ENCODE measurements at places on chromosomes 2 and 18.

DNA sequence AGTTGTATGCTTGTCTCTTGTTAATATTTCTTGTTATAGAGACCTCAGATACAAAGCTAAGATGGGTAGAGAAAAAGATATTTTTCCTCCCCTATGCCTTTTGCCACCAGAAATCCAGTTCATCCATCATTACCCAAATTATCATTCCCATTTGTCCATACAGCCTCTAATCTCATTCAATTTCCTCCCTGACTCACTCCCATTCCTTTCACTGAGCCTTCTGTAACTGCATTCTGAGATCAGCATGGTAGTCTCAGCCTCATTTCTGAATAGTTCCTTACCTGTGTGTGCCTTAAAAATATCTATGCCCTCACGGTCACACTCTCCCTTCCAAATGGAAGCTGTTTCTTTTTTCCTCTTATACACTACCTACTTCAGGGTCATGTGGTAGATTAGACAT lies 15.7 kb upstream of the PIK3C3 start:
- DNase-seq: no peak

DNA sequence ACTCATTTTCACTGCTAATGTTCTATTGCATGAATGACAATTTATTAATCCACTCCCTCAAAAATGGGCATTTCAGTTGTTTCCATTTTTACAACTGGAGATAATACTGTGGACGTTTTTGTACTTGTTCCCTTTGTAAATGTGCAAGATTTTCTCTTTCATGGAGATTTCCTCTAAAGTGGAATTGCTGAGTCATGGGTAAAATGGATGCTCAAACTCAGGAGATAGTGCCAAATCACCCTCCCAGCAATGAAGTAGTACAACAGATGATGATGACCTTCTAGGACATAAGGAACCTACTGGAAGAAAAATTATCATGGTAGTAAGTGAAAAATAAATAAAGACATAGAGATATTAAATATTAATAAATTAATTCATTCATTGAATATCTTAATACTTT lies 460.8 kb upstream of the CHST9 start:
- no peak for DNase-seq

- DNase-seq: peak; percentile 78
These were observed 42.3 kb downstream of the SLC4A1AP start for GRCh38 chr2:27705851-27706622.

GRCh38 chr2:151264157-151264825 lies 2.6 kb upstream of the RBM43 start:
- DNase-seq: peak; percentile 24

DNA sequence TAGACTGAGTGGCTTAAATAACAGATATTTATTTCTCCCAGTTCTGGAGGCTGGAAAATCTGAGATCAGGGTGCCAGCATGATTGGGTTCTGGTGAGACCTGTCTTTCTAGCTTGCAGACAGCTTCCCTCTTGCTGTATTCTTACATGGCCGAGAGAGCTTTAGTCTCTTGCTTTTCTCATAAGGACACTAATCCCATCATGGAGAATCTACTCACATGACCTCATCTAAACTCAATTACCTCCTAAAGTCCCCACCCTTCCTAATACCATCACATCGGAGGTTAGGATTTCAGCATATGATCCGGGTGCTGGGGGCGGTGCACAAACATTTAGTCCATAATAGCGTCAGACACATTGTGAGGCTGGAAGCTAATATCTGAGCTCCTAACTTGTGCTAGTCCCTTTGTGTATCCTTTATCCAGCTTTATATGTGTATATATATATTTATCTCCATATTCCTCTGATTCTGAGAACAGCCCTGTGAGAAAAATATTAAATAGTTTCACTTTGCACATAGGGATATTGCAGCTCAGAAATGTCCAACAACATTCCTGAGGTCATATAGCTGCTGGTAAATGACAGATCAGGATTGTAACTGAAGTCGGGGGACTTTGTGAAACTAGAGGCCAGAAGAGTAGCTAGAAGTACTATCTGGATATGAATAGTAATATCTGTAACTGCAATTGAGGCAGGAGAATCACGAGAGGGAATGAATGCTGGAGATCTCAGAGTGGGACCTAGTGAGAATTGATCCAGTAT lies 28.9 kb downstream of the MARCHF4 start:
- DNase-seq: peak; percentile 20

DNA sequence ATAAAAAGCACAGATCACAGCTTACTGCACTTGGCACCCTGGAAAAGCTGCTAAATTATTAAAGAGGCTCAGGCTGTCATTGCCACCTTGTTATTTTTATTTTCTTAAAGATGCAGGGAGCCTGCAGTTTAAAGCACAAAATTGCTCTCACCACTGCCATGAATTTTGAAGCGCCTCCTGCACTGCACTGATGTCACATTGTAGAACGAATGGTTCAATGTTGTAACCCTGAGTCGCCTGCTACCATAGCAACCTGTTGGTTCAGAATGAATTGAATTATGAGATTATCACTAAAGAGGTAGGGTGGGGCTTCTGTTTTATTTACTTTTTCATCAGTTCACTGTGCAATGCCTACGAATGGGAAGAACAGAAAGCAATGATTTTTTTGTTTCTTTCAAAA lies 16.5 kb downstream of the SCG2 start:
- peak; percentile 27 for DNase-seq

- no peak for DNase-seq
These were observed 84.5 kb downstream of the SS18 start for GRCh38 chr18:26005950-26006349.

DNA sequence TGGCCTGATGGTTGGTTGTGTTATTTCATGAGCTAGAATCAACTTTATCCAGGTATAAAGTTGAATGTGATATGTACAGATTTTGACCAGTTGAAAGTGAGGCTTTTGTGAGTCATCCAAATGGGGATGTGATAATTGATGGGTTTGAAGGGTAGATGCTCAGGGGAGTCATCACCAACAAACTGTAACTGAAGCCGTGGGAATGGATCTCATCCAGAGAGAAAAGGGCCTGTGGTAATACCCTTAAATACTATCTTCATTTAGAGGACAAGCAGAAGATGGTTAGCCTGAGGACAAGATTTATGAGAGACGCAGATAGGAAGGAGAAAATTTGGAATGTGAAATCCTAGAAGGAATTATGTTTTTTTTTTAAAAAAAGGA lies 90.5 kb upstream of the MYO3B start:
- DNase-seq: no peak

DNA sequence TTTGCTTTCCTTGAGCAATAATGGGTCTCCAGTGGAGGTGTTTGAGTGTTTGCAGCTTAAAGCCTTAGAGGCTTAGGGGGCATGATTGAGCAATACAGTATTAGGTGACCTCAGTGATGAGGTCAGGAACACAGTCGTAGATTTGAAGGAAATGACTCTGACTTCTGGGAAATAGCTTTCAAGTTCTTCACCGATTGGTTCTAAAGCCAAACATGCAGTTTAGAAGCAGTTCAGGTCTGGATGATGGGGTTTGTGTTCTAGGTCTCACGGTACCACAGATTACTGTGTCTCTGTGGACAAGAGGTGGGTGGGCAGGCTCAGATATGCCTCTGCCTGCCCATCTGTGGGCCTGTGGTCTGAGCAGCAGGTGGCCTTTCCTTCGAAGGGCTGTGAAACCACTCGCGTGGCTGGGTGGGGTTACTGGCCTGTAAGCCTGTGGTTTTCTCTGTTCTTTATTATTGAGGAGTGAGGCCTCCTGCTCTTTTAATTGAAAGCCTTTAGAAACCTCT lies 7.8 kb downstream of the MTHFD2 start:
- DNase-seq: no peak

GRCh38 chr18:49031511-49032188 lies 80.9 kb upstream of the SMAD7 start:
- no peak for DNase-seq

- no peak for DNase-seq
These were observed 99.7 kb upstream of the AQP4 start for GRCh38 chr18:26965206-26965605.

- no peak for DNase-seq
These were observed 48.7 kb downstream of the GREB1 start for GRCh38 chr2:11582612-11582861.

DNA sequence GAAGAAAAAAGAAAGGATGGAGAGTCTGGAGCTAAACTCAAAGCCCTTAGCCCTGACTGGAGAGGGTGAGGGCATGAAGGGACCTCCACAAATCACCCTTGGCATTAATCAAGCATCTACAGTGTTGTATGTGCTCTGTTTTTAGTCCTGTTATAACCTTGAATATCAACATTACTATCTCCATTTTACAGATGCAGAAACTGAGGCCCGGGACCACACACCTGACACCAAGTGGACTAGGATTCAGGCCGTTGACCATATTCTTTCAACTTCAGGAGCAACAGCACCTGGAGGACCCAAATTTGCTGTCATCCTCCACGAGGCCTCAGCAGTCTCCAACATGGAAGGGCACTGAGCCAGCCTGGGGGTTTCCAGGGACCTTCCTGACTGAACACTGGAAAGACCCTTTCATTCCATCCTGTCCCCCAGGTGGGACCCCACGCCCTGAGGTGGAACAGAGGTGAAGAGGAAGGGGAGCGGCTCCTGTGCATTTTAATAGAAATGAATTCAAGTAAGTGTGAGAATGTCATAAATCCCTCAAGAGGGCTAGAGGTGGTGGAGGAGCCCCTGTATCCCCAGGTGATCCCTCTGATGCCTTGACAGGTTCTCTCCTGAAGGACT lies 41.0 kb downstream of the SERTAD2 start:
- no peak for DNase-seq

GRCh38 chr2:156448766-156449165 lies 12.6 kb downstream of the GPD2 start:
- DNase-seq: no peak

- no peak for DNase-seq
These were observed 57.4 kb downstream of the TRPM8 start for GRCh38 chr2:233974530-233975071.

GRCh38 chr18:361941-362310 lies 94.1 kb upstream of the THOC1 start:
- DNase-seq: peak; percentile 84

- no peak for DNase-seq
These were observed 3.6 kb downstream of the MZT2A start for GRCh38 chr2:131488306-131489205.

- no peak for DNase-seq
These were observed 140.6 kb upstream of the LGALSL start for GRCh38 chr2:64313398-64313723.

GRCh38 chr2:221425353-221425752 lies 146.8 kb downstream of the EPHA4 start:
- no peak for DNase-seq

DNA sequence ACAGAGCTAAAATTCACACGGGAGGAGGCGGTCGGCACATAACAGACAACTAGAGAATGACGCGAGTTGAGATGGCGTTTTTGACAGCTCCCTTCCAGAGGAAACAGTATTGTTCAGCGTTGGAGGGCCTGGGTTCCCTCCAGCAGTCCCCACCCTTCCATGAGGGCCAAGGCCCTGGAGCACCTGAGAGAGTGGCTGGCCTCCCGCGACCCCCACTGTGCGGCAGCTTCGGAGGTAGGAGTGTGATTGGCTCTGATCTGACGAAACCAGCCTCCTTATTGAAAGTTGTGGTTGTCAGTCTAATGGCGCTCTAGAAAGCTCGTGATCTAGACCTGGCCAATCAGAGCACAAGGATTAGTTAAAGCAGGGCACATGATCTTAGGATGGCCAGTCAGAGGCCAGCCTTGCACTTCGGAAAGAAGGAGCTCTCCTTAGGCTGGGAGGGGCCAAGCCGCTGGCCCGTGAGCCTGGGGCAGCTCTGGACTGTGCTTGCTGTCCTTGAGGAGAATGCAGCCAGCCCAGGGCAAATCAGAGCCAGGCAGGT lies 104.5 kb upstream of the CELF4 start:
- no peak for DNase-seq

- peak; percentile 6 for DNase-seq
These were observed 137.5 kb downstream of the COMMD1 start for GRCh38 chr2:62042944-62043343.

GRCh38 chr2:230156782-230157699 lies 62.7 kb downstream of the SP110 start:
- DNase-seq: no peak

- DNase-seq: no peak
These were observed 44.0 kb downstream of the MYL12B start for GRCh38 chr18:3305933-3306332.

DNA sequence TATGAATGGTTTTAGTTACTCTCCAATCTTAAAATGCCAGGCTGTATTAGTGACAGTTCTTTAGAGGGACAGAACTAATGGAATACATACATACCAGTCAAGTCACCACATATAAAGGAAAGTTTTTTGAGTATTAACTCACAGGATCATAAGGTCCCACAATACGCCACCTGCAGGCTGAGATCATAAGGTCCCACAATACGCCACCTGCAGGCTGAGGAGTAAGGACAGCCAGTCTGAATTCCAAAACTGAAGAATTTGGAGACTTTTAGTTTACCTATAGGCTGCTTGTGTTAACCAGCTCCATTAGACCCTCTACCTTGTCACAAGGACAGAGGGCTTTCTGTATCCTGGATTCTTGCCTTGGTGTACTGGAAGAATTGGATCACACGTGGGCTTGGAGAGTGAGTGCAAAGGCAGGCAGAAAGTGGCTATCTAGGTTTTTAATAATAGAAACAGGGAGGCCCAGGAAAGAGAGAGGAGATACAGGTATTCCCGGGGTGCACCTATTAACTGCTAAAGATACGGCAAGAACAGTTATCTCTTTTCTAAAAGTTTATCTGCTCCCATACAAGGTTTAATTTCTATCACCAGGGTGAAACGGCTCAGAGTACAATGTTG lies 234.9 kb upstream of the CYRIA start:
- no peak for DNase-seq

- no peak for DNase-seq
These were observed 23.1 kb upstream of the DSG3 start for GRCh38 chr18:31424383-31424988.

GRCh38 chr2:760001-760400 lies 82.8 kb upstream of the TMEM18 start:
- no peak for DNase-seq

DNA sequence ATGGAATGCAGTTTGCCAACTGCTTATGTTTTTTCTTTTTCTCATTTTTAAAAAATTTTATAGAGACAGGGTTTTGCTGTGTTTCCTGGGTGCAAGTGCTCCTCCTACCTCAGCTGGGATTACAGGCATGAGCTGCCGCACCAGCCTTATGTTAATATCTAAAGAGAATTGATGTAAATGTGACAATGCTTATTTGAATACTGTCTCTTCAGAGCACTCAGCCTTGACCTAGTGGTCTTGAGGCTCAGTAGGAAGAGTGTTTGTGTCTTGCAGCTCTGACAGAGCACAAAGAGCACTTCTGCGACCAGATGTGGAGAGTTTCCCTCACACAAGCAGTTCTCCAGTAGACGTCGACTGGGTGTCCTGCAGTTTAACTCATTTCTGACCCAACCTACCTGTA lies 55.3 kb downstream of the ARHGEF4 start:
- no peak for DNase-seq

GRCh38 chr2:174365571-174365970 lies 30.0 kb upstream of the SCRN3 start:
- DNase-seq: no peak

DNA sequence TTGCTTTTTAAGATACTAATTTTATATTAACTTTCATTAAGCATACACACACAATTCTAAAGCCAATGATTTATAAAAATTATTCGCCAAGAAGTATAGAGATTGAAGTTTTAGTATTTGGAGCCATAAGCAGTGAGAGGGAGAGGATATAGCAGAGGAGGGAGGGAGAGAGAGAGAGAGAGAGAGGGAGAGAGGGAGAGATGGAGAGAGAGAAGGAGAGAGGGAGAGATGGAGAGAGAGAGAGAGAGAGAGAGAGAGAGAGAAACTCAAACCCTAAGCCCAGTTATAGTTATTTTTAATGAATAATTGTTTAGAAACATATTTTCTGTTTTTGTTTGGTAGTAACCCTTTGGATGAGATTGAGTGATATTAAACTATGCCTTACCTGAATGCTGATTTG lies 5.3 kb downstream of the TWIST2 start:
- no peak for DNase-seq
